ENCODE measurements at places on chromosomes 1 and 21.
A peak's percentile ranks its signal among the peaks of the same experiment; 100 is the strongest.

GRCh38 chr1:174399211-174399610 lies 48.6 kb upstream of the GPR52 start:
- no peak for DNase-seq

GRCh38 chr1:29732453-29732852 lies 496.1 kb downstream of the PTPRU start:
- DNase-seq = no peak

DNA sequence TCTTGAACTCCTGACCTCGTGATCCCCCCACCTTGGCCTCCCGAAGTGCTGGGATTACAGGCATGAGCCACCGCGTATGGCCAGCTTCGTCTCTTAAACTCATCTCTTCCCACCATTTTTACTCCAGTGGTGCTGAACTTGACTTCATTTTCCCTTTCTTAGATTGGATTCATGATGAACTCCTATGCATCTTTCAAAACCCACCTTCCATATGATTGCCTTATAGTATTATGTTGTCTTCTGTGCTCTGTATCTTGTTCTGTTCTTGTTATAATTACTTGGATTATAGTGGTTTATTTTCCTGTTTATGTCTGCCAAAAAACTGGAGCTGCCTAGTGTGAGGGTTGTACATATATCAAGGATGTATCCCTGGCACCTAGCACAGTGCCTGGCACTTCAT lies 110.8 kb upstream of the GADD45A start:
- DNase-seq = no peak

DNA sequence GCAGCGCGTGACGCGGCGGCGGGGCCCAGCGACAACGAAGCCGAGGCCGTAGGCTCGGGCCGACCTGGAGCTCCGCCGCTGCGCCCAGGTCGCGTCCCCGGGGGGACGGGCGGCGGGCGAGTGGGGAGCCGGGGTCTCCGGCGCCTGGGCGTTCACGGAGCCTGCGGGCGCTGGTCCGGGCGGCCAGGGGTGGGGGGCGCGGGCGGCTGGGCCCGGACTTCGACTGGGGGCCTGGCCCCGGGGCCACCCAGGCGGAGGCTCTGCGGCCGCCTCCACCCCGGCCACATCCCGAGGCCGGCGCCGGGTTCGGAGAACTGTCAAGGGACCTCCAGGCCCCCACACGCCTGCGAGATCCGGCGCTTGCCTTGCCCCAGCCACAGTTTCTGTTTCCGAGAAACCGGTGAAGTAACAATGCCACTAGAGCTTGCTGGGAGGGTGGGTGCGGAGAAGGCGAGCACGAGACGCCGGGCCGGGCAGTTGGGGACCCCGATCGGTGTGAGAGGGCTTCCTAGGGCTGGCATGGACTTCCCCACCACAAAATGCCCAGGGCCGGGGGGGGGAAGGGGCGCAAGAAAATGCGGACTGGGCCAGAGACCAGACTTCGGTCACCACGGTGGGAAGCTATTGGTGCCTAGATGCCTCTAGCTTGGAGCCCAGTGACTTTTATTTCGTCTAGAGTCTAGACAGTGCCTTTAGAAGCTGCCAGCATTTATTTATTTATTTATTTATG lies 501 bp downstream of the FBXO6 start:
- DNase-seq = peak; percentile 40

DNA sequence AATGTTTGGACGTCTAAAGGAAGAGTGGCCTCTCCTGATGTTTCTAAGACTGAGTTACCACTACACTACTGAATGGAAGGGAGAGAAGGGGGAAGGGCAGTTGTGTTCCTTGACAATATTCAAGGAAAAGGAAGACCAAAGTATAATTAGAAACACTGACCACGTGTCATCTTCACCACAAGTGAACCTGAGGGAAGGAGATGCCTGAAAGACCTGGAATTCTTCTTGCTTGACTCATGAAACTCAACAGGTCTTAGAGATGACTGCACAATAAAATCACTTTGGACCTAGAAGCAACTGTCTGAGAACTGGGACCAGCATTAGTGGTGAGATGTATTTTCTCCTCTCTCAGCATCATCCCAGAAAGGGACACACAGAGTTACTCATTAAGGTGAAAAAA lies 56.7 kb downstream of the PTPN14 start:
- DNase-seq = no peak

GRCh38 chr1:214445199-214445598 lies 106.2 kb downstream of the PTPN14 start:
- DNase-seq = no peak

DNA sequence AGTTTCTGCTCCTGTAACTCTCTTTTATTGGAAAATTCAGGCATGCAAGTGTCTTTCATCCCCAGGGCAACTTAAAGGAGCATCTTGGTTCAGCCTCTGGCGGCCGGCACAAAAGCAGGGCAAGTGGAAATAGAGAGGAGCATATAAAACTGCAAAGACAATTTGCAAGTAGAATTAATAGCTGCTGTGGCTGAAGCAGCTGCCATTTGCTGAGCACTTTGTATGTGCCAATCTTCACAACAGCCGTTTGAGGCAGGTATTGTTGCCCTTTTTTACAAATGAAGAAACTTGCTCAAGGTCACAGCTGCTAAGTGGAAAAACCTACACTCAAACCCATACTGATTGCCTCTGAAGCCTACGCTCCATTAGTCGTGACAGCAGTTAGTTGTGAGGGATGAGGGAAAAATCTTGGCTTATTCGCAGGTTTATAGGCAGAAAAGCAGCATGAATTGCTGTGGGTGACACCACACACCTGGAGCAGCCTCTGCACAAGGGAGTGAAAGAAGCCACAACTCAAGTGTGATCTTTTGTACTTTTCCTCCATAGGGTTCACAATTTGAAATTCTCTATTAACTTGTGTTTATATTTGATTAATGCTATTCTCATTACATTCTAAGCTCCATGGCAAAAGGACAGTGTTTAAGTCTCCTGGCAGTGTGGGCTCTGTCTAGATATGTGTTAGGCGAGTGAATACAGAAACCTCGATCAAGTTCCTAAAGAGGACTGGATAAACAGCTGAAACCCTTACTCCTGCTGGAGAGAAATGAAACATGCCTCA lies 99.0 kb upstream of the BEND5 start:
- DNase-seq = no peak

GRCh38 chr1:231340328-231341013 lies 2.4 kb downstream of the SPRTN start:
- DNase-seq = no peak

DNA sequence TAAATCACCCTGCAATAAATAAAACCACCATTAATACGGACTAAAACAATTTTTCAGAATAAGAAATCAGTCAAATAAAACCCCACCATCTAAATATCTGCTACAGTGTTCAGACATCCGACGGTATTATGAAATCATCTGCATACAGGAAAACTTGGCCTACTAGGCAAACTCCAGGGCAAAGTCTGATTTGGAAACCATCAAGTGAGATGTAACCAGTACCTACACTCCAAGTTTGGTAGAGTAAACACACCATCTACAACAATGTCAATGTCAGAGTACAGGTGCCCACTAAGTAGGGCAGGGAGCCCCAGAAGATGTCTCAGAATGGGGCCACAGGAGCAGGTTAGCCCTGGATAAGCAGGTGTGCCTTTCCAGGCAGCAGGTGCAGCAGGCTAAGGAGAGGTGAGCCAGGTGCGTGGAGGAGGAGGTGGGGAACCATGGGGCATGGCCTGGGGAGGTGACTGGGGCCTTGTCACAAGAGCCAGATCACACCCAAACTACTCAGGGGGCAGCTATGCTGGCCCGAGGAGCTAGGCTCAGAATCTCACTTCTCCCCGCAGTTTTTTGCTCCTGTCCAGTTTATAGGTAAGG lies 59.6 kb downstream of the CAPZB start:
- DNase-seq = no peak

DNA sequence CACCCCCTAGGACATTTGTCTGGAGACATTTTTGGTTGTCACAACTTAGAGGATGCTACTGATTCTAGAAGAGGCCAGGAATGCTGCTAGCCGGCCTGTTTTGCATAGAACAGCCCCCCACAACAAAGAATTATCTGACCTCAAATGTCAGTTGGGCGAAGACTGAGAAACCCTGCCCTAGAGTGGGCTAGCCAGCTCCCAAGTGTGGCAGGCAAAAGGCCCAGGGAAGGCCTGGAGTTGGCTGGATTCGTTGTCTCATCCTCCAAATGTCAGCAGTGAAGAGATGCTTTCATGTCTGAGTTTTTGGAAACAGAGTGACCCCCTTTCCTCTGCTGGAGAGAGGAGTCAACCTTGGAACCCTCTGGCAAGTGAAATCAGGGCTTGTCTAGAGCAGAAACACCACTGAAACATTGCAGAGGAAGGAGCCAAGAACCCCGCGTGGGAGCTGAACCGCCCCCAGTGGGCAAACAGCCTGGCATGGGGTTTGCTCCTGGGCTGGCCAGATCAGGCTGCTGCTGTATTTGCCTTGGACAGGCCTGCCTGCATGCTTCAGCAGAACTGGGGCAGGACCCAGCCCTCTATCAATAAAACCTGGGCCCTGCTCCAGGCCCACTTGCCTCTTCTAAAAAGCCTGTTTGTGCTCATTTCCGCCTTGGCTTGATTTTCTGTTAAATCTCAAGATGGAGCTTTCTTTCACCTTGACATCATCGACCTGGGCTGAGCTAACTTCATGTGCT lies 32.9 kb downstream of the RASSF5 start:
- DNase-seq = no peak

- DNase-seq = no peak
Measured at GRCh38 chr21:36949171-36950141, 17.0 kb downstream of the HLCS start.

DNA sequence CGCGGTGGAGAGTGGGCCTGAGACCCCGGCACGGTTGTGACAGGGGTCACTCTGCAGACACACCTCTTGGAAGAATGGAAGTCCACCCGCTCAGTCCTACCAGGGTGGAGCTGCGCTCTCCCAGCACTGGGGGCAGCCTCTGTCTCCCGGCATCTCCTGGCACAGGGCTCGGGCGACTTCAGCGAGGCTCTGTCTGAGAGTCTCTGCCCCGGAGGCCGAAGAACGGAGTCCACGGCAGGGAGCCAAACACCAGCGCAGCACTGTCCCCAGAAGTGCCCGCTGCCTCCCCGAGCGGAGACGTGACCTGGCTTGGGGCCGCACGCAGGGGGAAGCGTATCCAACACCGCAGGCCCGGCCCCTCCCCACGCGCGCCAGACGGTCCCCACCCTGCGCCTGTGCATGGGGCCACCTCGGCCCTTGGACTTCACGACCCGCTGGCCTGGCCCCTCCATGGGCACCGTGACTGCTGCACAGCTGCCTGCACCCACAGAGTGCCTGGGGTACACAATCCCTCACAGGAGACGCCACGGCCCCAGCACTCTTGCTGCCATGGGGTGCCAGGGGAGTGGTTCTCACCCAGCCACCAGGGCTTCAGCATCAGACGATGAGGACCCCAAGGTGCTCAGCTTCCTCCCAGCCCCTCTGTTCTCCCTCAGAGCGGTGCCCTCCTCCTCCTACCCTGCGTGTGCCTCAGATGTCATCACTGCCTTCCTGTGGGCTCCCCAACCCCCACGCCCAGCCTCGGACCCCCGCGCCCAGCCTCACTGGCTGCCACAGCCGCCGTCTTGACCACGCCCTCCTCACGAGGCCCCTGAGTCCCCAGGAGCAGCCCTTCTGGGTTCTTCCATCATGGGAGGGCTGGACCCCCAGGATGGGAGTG lies 14.9 kb upstream of the RNF223 start:
- no peak for DNase-seq

DNA sequence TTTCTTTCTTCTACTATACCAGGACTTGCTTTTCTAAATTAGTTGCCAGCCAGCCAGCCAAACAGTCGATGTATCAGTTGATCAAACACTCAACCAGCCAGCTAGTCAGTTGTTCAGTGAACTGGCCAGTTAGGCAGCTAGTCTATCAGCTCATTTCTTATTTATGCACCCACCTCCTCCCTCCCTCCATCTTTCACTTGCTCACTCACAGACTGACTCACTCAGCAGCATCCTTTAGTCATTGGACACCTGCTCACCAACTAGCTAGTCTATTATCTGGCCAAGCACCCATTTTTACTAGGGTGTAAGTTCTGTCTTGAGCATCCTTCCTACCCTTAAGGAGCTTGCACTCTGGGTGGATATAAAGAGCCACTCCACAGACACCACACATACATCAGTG lies 5.9 kb upstream of the SPRR4 start:
- no peak for DNase-seq

DNA sequence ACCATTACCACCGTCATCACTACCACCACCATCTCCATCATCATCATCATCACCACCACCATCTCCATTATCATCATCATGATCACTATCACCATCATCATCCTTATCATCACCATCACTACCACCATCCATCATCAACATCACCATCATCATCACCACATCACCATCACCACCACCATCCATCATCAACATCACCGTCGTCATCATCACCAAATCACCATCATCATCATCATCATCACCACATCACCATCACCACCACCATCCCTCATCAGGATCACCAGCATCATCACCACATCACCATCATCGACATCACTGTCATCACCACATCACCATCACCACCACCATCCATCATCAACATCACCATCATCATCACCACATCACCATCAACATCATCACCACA lies 203.0 kb upstream of the VAMP3 start:
- DNase-seq = no peak

- DNase-seq = no peak
Measured at GRCh38 chr1:167126317-167126716, 32.4 kb downstream of the STYXL2 start.

DNA sequence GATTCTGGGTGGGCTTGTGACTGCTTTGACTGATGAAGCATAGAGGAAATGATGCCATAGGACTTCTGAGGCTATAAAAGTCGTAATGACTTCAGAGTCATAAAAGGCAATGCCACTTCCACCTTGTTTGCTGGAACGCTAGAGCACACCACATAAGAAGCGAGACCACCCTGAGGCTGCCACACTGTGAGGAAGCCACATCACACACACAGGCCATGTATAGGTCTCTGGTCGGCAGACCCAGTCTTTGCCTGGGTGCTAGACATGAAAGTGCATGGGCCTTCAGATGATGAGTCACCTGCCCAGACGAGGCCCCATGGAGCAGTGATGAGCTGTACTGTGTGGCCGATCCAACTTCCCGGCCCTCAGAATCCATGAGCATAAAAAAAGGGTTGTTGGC lies 14.2 kb upstream of the KANK4 start:
- DNase-seq = no peak

- DNase-seq = no peak
Measured at GRCh38 chr1:245401881-245402587, 247.2 kb downstream of the KIF26B start.

DNA sequence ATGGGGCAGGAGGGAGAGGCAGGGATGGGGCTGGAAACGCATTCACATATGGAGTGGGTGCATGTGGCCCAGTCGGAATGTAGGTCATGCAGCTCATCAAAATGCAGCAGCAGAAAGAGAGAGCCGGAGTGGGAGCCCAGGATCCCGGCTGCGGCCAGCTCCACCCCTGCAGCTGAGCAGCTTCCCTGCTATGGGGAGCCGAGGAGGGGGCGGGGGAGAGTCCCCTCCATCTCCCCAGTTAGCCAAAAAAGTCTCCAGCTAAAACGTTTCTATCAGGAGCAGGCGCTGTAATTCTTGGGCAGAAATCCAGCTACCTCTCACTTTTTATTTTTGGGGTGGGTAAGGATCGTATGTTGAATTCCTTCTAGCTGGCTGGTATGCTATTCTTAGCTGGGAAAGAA lies 39.7 kb downstream of the MRPL37 start:
- no peak for DNase-seq
